BE2C (cell line): ENCODE measurements at places on chromosomes 11 and 22.

DNA sequence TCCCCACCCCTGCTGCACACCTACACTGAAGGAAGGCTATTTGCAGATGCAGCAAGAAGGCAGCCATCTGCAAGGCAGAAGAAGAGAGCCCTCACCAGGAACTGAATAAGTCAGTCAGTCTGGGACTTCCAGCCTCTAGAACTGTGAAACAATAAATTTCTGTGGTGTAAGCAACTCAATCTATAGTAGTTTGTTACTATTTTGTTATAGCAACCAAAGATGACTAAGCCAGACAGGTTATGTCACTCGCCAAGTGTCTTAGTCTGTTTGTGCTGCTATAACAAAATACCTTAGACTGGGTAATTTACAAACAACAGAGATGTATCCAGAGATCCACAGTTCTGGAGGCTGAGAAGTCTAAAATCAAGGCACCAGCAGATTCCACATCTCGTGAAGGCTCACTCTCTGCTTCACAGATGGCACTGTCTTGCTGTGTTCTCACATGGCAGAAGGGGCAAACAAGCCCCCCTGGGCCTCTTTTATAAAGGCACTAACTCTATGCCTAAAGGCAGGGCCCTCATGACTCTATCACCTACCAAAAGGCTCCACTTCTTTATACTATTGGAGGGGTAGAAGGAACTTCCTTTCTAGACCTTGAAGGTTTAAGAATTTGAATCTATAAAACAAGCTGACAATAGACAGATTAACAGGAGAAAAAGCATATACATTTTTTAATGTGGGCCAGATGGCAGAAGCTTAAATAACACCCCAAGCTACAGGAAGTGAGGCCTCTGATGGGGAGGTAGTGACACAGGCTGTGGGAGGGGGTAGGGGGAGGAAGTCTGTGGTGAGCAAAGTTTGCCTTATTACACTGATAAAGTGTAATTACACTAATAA is 12.3 kb downstream of the APOL6 start:
- DNase-seq = no peak

DNA sequence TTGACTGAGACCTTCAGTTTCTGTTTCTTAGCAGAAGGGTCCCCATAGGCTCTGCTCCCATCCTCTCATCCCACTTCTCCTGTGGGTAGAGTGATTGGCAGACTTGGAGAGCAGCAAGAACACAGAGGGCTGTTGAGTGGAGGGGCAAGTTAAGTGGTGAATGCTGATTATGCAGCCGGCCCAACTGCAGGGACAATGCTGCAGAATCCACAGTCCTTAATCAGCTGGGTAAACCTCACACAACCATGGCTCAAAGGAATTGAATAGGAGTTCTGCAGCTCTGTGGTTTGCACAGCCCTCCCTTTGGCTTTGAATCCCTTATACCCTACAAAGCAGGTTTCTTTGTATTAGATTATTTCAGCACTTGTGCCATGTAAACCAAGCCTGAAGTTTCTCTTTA is 161.1 kb downstream of the NAV2 start:
- no peak for DNase-seq

GRCh38 chr11:41970681-41971080 is 511.2 kb upstream of the LRRC4C start:
- no peak for DNase-seq

- no peak for DNase-seq
Observed at GRCh38 chr22:36364255-36365019, 23.3 kb downstream of the MYH9 start.

DNA sequence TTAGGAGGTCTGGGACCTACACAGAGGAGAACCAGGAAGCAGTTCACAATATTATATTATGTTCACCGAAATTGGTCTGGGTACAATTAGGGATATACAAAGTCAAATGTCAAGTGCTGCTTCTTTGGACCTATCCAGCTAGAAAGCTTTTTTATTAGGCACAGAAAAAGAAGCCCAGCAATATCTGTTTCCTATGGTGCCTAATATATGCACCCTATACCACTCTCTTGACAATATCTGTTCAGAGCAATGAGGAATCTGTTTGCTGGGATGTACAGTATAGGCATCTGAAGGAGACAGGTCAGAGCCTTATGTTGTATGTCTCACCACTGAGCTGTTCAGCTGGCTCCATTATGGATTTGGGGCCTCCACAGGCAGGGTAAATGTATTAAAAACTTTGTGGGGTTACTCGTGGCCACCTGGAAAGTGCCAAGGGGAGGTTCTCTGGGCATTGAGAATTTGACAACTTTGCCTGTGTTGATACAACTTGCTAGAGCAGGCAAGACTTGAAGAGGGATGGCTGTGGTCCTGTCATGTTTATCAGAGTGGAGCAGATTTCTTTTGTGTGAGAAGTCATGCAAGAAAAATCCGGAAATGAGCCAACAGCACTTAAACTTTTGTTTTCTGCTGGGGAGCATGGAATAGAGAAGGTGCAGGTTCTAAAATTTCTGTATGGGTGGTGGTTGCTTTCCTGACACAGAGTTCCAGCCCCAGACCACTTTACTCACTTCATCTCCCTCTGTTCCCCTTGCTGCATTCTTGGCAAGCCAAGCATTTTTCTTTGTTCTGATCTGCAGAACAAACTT is 10.1 kb downstream of the STIM1 start:
- DNase-seq = no peak

- no peak for DNase-seq
Observed at GRCh38 chr11:75810637-75811390, 4.2 kb upstream of the UVRAG start.

GRCh38 chr11:78821371-78822306 is 247.0 kb upstream of the NARS2 start:
- DNase-seq = no peak

GRCh38 chr22:43377896-43378704 is 33.7 kb upstream of the MPPED1 start:
- no peak for DNase-seq

DNA sequence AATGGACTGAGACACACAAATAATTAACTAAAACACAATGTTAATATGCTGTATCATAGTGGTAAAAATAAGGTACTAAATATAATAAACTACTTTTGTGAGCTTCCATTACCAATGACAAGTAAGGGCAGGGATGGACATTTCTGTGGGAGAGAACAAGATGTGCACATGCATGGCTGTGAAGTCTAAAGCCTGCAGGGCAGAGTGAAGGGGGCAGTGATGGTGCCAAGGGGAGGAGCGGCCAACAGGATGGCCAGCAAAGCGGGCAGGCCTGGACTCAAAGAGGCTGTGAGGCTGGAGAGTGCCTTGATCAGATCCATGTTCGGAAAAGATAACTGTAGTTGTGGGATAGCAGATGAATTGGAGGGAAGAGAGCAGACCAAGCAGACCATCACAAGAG is 12.5 kb downstream of the DESI1 start:
- no peak for DNase-seq

DNA sequence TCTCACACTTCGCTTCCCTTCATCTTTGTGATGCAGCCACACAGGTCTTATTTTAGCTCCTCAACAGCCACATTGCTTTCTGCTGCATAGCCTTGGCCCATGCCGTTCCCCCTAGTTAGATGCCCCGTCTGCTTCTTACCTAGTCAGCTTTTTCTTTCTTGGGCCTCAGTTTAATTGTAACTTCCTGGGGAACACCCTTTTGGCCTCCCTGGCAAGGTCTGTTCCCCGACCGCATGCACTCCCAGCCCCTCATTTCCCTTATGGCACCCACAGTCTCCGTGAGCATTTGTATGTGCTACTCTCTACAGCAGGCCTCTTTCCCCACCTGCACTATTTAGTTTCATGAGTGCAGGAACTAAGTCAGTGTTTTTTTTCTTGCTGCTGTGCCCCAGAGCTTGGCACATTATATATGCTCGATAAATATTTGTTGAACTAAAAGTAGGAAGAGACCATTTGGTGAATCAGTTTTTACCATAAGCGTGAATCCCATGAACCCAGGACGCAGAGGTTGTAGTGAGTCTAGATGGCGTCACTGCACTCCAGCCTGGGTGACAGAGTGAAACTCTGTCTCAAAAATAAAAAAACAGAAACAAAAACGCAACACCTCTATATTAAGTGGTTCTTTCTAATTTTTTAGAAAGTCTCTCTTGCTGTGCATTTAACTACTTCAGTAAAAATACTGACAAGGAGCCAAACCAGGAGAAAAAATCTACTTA is 38.5 kb downstream of the TNRC6B start:
- no peak for DNase-seq

- DNase-seq = no peak
Observed at GRCh38 chr11:10618490-10618889, 50.0 kb upstream of the LYVE1 start.

DNA sequence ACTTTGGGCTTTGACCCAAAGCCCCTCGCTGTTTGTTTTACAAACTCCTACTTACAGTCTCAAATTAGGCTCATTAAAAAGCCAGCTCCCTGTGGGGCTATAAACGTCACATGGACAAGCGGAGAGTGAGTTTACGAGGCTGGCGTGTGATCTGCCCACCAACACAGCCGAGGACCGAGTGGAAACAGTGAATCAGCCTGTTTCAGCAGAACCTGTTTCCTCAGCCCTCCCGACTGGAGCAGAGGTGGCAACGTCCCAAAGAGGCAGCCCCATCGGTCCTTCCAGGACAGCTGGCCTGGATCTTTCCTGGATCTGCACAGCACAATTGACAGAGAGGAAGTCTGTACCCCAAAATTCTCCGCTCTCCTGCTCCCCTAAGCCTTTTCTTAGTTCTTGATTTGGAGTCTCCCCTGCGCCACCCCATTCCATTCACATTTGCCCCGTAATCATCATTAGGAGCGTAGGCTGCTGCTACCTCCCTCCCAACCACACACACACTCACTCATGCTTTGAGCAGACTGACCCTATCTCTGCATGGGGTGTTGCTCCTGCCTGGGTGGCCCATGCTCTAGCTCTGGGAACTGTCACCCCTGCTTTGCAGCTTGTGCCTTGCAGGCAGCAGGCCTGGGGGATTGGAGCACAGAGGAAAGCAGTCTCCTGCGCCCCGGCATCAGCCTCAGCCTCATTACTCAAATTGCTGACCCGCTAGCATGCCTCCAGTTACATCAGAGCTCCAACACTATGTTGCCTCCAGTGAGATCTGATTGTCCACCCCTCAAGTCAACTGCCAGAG is 117.8 kb downstream of the NAT10 start:
- no peak for DNase-seq

- no peak for DNase-seq
Observed at GRCh38 chr11:85712953-85713352, 27.0 kb upstream of the CCDC89 start.

GRCh38 chr22:32204856-32205722 is at the start of gene RFPL2:
TSS of gene RFPL2 (minus strand) at chr22:32205073. CDS start at chr22:32202451, 2,622 bp downstream.
- peak; percentile 78 for DNase-seq

- DNase-seq = peak; percentile 51
Observed at GRCh38 chr11:72625691-72626413, 48.4 kb downstream of the PDE2A start.

DNA sequence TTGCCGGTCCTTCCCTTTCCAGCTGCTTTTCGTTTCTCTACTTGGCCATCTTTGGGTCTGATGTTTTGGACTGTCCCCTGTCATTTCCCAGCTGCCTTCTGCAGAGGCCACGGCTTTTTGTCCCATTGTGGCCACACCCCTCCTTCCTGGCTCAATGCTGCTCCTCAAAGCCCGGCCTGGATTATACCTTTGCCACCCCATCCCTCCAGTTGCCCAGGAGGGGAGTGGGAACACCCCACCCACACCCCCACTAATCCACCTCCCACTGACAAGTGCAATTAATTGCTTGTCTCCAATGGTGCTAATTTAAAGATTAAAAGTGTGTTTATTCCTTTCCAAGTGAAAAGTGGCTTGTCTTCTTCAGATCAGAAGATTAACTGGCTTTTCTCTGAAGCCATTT is 34.2 kb upstream of the CSNK2A3 start:
- DNase-seq = no peak

DNA sequence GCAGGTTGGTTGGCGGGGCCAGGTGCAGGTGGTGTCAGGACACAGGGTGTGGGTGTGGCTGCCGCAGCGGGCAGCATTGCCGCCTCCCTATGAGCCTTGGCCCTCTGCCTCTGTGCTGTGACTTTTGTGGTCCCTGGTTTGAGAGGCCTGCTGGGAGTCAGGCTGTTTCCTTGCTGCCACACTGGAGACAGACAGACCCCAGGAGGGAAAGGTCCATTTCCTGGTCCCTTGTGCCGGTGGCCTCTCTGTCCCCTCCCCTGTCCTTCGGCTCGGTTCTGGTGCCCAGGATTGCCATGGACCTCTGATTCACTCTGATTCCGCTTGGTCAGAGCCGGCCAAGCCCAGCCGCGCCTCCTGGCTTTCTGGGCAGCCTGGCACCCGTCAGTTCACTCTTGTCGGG is 196.9 kb downstream of the TBC1D22A start:
- DNase-seq = no peak

DNA sequence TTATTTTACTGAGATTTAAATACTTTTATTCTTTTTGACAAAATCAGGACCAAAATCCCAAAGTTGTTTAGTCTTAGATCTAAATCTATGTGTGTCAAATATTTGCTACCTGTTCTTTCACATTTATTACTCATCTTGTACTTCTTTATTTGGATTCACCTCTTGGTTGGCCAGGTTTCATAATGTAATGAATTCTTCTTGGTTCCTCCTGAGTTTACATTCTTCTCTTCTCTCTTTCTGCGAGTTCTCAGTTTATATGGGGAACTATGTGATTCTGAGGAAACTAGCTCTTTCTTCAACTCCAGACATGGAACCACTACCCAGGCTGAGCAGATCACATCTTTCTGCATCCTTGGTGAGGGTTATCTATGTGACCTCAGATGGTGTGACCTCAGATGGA is 50.2 kb downstream of the EHF start:
- DNase-seq = no peak

DNA sequence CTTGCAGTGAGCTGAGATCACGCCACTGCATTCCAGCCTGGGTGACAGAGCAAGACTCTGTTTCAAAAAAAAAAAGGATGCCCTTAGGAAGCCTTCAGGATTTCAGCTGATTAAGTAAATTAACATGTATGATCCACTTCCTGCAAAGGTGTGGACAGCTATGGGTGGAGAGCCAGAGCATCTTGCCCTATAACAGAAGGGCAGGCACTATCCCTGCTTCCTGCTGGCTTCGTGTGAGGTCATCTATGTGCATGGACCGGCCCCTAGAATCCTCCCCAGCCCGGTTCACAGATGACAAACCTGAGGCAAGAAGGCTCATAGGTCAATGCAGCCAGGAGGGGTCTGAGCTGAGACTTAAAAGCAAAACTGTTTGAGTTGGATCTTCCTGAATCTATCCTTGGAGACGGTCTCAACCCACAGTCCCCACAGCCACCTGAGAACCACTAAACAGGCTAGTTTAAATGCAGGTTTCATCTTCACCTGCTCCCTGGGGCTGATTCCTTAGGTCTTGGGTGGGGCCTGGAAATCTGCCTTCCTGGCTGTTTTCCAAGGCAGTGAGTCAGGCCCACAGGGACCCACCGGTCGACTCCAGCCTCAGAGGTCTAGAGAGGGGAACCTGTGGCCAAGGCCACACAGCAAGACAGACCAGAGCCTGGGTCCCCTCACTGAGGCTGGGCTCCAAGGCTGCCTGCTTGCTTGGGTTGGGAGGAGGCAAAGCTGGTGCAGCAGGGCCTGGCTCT is 55.2 kb upstream of the MPEG1 start:
- no peak for DNase-seq

DNA sequence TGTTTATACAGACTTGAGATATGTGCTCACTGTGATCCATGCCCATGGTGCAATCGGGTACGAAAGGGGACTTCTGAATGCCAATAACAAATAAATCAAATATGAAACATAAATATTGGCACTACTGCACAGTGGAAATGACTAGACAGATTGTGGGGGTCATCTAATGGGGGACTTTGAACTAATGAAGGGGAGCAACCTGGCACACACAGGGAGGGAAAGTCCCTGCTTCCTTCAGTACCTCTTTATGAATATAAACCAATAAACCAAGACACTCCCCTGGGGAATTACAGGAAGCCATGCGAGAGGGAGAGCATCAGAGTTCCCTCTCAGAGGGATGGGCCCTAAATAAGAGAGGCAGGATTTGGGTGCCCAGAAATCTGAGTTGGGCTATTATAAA is 21.1 kb downstream of the MIF start:
- no peak for DNase-seq

GRCh38 chr11:85758480-85759039 is 52.4 kb downstream of the SYTL2 start:
- no peak for DNase-seq
